Naive B cell (primary cell): ENCODE measurements at places on chromosomes 5 and 9.

DNA sequence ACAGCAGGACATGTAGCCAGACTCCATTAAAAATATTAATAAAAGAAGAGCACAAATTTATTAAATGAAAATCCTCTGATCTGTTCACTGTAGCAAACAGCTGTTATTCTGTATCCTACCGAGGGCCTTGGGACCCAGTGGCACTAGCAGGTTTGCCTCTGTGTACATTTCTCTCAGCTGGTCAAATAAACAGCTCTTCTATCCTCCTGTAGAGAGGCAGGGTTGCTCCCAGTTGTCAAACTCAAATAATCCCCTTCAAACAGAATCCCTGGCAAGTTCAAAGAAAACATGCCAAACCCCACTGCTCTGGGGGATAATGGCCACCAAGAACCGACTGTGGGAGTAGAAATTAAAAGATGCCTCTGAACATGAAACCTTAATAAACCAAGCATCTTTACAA is 1262.0 kb upstream of the DMAC1 start:
- DNase-seq: no peak

DNA sequence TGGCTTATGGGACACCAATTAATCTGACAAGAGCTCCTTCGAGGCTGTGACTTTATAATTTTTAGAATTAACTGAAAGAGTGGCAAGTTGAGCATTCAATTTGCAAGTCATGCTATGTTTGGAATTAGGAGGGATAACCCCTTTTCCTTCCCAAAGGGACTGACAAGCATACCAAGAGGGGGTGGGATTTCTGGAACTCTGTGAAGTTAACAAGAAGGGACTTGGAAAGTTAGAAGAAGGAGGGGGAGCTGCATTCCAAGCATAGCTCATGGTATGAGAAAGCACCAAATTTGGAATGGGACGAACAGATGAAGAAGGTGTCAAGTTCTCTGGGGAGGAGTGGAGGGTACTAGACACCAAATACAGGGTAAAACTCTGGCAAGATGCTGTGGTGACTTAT is 8.9 kb upstream of the PALM2AKAP2 start:
- DNase-seq: no peak

GRCh38 chr9:110125207-110125751 is 82.7 kb downstream of the C9orf152 start:
- no peak for DNase-seq

DNA sequence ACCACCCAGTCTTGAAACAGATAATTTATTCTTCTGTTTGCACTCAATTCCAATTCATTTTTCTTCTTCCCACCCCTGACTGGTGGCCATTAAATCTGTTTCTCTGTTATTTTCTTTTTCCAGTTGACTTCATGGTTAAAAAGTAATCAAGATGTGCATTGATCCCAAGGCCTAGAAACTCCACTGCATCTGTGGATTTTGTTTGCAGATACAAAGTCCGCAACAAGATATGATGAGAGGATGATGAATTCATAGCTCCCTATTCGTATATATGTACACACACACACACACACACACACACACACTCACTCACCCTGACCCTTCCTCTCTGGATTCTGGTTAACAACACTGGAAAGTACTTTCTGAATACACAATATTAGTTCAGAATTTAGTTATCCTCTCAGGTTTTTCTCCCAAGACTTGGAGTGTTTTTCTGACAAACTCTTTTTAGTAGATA is 52.4 kb downstream of the CD180 start:
- no peak for DNase-seq

- no peak for DNase-seq
Measured at GRCh38 chr5:124790301-124790894, 44.0 kb upstream of the ZNF608 start.

DNA sequence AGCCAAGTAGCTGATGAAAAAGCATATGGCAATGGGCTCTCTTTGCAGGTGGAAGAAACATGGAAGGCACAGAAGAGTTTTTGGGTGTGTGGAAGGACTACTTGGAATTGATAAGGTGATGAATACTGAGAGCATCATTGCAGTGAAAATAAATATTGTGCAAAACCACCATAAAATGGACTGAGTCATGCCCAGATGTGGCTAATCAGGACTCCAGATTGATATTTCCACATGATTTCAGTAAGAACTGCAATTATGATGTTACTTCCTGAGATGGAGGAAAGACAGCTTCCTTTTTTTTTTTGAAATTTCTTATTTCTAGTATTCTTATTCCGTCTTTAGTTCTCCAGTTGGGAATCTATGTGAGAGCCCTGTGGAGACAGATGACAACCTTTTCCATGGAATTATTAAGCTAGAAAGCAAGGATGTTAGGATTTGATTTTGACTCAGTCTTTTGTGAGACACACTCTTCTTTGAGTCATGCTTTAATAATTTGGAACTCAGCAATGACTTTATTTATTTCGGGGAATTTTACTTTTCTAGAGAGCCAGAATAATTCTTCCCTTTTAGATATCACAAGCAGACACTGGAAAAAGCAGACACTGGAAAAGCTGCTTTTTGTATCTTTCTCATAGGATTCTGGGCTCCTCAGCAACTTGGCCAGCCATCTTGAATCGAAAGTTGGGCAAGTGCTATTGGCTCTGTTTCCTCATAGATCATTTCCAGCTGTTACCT is 94.2 kb upstream of the VCAN start:
- no peak for DNase-seq

GRCh38 chr9:86093788-86094555 is 5.4 kb downstream of the GOLM1 start:
- no peak for DNase-seq

DNA sequence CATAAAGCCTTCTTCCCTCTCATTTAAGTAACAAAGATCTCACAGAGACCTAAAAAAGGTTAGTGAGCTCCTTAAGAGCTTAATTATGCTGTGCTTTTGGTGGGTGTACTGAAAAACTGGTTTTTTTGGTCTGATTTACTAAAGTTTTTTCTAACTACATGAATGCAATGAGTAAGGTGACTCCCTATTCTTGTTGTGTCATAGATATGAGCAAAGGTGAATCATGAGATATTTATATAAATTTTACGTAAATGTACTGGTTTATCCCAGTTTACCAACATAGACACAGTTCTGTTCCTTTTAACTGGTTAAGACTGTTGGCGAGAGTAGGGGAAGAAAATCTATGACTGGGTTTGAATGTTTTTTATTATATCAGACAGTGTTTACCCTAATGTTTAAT is 250.5 kb downstream of the NR2F1-AS1 start:
- no peak for DNase-seq

DNA sequence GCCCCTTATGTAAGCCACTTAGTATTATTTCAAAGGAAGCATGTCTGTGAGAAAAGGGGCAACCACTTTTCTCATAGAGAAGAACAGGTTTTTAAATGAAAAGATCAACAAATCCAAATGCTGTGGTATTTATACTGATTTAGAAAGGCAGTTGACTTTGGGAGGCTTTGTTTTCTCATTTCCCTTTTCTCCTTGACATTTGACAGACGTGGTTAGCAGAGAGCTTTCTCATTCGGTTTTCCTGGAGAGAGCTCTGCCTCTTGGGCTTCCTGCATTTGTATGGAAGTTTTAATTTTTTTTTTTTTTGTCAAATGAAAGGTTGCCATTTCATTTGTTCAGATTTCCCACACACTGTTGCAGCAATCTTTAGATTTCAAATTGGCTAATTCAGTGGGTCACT is 62.5 kb downstream of the EXOSC2 start:
- DNase-seq: no peak

DNA sequence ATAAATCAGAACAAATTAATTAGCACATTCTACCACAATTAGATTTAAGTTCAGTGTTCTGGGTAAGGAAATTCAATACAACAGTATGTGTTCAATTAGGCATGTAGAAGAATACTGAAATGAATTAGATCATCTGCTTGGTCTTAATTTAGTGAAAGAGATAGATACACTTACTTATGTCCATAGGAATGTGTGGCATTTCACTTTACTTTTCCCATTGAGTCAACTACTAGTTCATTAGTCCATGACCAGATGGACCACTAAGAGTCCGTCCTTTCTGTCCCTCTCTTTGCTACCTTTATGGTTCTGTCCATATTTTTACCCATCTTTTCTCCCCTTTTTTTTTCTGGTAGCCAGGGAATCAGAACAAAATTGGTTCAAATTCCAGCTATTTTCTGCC is 276.9 kb downstream of the OSTF1 start:
- DNase-seq: no peak

DNA sequence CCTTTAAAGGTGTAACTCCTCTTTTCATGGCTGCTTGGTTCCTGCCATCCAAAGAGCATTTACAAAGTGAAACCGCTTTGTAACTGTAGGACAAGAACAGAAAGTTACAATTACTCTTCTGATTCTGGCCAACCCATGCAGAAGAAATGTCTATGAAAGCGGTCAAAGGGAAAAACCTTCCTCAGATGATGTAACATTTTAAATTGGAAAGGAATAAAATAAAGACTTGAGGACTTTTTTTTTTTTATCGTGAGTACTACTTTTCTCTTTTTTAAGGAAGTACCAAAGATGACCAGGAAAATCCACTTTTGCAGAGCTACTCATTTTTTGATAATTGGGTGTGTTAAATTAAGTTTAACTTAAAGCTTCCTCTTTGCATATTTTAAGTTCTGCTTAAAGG is 13.0 kb upstream of the C9orf72 start:
- no peak for DNase-seq

GRCh38 chr5:139960723-139961383 is 82.2 kb downstream of the NRG2 start:
- DNase-seq: no peak

GRCh38 chr5:179803651-179804554 is 2.8 kb downstream of the MGAT4B start:
- peak; percentile 45 for DNase-seq

- no peak for DNase-seq
Measured at GRCh38 chr5:115463983-115464382, 80.6 kb downstream of the FEM1C start.

DNA sequence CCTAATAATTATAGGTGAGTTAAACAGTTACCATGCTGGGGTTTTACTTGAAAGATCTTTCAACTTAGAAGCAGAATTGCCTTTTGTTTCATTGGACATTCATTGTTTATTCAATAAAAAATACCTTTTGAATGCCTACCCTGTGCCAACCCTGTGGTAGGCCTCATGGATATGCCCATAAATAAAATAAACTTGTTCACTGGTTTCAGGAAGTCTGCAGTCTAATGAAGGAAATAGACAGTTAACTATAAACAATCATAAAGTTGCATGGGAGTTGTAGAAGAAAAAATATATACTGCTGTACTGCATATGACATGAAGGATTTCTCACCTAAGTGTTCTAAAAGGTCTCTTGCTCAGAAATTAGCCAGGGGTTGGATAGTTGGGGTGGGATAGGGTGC is 5.3 kb upstream of the GPR21 start:
- no peak for DNase-seq

- DNase-seq: no peak
Measured at GRCh38 chr5:109247986-109248385, 161.8 kb downstream of the PJA2 start.

DNA sequence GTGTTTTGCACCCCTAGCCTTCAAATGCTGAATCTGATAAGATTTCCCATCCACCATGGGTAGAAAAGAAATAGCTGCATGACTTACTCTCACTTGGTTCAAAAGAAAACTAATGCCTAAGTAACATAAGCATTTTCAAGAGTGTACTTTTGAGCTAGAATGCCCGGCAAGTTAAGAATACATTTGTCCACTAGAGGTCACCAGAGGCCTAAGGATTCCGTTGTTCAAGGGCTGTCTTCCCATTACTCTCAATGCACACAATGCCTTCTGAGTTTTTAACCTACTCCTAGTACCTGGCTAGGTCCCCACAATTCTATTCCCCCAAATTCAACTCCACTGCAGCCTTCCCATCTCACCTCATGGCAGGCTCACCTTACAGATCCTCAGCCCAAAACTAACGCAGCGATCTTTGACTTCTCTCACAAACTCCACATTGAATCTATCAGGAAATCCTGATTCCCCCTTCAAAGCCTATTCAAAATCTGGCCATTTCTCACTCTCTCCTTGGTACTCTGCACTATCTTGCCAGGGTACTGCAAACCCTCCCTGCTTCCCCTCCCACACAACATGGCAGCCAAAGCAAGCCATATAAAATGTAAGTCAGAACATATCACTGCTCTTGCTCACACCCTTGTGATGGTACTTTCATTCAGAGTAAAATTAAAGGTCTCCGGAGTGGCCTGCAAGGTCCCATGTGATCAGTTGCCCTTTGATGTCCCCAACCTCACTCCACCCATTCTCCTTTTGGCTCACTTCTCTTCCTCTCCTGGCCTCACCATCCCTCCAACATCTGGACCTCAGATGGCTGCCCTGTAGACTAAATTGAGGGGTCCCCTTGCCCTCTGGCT is 13.4 kb downstream of the OXCT1 start:
- DNase-seq: peak; percentile 63

DNA sequence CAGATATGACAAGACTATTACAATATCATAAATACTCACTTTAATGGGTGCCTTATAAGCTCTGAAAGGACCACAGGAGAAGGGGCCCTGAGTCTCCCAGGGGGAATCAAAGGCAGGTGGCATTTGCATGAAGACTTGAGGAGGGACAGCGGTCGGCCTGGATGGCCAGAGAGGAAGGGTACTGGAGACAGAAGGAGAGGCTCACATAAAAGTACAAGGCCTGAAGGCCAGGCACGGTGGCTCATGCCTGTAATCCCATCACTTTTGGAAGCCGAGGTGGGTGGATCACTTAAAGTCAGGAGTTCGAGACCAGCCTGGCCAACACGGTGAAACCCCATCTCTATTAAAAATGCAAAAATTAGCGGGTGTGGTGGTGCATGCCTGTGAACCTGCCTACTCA is 29.1 kb upstream of the LMX1B start:
- no peak for DNase-seq

- DNase-seq: no peak
Measured at GRCh38 chr9:36780186-36780585, 207.5 kb downstream of the MELK start.

- DNase-seq: no peak
Measured at GRCh38 chr9:114449236-114449635, 56.0 kb downstream of the WHRN start.

- DNase-seq: no peak
Measured at GRCh38 chr5:162242416-162242815, 174.8 kb downstream of the GABRG2 start.

- no peak for DNase-seq
Measured at GRCh38 chr5:79955941-79956670, 35.0 kb downstream of the MTX3 start.

DNA sequence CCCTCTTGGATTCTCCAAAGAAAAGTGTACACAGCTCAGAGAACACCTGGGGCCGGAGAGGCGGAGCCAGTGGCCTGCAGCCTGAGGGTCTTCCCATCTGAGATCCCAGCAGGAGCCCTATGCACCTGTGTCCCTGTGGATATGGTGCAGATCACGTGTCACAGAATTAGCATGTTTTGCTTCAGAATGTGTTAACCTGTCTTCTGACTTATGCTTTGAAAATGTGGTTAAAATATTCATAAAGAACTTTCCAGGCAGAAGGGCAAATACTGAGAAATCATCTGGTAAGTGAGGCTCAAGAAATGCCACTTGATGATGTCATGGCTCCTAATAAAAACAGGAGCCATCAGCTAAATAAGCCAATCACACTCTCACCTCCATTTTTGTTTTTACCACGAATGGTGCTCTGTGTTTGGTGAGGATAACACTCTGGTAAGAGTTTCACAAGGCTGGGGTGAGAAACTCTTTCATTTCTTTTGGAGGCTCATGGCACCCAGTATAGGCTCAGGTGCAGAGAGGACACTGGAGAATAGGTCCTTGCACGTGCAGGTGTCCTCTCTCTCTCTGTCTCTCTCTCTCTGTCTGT is 279.8 kb downstream of the FSTL4 start:
- no peak for DNase-seq
